Effector CD4-positive, alpha-beta T cell (primary cell): ENCODE measurements at places on chromosomes 2 and 18.

- no peak for DNase-seq
These were observed 163.8 kb downstream of the RBM43 start for GRCh38 chr2:151097895-151098294.

GRCh38 chr2:167345559-167345958, 457.3 kb downstream of the XIRP2 start:
- no peak for DNase-seq

DNA sequence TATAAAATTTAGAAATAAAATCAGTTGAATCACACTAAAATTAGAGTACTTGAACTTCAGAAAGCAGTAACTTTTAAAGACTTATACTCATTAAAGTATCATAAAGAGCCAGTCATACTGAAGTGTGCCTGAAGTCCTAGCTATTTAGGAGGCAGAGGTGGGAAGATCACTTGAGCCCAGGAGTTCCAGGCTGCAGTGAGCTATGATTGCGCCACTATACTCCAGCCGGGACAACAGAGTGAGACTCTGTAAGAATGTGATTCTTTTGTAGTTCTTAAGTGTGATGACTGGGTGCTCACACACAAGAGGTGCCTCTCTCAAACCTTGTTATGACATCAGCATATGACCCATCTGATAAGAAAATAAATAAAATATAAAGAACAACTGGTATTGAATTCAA, 14.6 kb downstream of the TLK1 start:
- no peak for DNase-seq

- no peak for DNase-seq
These were observed 158.6 kb downstream of the MYT1L start for GRCh38 chr2:2172516-2172915.

DNA sequence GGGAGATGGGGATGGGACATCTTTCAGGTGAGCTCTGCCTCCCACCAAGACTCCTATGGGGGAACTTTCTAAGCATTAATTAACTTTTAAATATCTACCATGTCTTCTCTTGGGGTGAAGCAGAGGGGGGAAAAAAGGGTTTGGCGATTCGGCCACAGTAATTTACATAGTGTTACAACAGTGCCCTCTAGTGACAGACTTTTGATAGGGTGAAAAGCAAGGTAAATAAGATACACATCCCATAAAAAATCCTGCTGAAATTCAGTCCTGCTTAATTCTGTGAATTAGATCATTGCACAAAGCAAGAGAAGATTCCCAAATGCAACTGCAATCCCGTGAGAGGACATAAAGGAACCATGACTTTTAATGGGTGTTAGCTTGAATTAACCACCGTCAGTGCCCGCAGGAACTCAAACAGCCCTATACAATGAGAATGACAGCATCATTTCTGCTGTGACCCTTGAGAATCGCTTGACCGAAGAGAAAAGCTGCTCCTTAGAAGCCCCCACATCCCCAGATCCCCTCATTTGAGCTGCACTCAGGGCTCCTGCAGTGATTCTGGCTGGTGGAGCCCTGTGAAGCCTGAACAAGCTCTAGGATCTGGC, 32.8 kb downstream of the FAM124B start:
- no peak for DNase-seq

DNA sequence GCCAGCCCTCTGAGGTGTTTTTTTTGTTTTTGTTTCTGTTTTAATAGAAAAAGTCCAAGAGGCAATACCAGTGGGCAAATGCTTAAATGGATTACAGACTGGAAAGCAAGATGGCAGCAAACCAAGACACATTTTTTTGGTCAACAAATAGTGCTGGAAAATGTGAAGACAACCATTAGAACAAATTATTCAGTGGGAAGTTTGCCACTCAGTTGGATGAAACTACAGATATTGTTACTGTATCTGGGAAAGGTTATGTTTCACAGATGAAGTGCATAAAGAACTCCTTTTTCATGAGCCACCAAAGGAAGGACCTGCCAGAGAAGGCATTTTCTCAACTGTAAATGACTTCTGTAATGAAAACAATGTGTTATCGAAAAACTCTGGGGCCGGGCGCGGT, 93.0 kb upstream of the ODC1 start:
- DNase-seq = no peak

DNA sequence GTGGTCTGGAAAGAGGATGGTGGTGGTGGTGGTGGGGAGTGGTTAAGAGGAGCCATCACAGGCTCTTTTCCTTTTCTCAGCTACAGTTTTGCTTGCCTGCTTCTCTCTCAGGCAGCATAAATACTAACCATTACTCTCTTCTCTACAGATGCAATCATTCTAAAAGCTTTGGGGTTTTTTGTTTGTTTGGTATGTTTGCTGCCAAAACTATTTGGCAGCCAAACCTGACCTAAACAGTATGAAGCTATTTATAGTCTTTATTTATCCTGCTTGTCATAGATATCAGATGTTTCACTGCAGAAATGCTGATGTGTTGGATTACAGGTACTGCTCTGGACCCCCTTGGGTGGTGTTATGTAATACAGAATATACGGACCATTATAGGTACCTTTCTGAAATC, 15.3 kb downstream of the SIX3 start:
- DNase-seq = no peak

- DNase-seq = no peak
These were observed 25.7 kb downstream of the TMEM177 start for GRCh38 chr2:119704670-119705120.

- no peak for DNase-seq
These were observed 820.4 kb downstream of the BCL11A start for GRCh38 chr2:59732871-59733566.

DNA sequence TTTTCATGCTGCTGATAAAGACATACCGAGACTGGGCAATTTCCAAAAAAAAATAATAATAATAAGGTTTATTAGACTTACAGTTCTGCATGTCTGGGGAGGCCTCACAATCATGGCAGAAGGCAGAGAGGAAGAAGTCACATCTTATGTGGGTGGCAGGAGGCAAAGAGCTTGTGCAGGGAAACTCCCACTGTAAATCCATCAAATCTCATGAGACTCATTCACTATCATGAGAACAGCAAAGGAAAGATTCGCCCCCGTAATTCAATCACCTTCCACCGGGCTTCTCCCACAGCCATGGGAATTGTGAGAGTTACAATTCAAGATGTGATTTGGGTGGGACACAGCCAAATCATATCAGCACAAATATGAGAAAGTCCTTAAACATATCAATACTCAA, 1314.8 kb downstream of the DPP10 start:
- DNase-seq = no peak

- no peak for DNase-seq
These were observed 74.2 kb downstream of the CDK15 start for GRCh38 chr2:201880579-201880978.

- DNase-seq = peak; percentile 11
These were observed 25.9 kb downstream of the CD8A start for GRCh38 chr2:86764661-86765309.

DNA sequence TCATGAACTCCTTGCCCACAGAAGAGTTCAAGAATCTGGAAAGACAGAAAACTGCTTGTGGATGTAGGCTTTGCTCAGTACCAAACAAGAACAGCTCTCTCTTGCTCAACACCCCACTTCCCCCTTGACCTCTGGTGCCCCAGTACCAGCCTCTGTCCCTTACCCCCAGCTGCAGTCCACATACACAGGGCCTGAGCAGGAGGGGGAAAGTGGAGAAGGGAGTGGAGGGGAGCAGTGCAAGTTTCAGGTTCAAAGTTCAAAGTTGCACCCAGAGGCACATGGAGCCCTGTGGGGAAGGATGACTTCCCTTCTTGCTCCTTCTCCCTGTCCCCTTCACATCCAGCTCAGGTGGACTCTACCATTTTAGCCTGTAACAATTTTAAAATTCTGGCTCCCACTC, 61.1 kb upstream of the LPIN2 start:
- DNase-seq = no peak

DNA sequence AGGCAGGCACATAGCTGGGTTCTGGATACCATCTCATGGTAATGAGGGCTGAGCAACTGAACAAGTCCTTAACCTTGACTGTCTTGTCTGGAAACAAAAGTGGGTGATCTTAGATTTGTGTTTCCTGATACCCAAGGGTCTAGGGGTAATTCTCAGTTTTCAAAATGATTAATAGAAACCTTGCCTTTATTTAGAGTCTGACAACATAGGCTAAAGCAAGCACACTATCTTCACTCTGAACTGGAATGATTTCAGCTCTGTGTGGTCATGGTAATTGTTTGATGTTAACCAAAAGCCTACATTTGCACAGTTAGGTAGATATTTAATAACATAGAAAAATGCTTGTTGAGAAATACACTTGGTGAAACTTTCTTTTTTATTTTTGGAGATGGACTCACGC, 6.8 kb upstream of the LAMA3 start:
- DNase-seq = no peak

GRCh38 chr18:30639361-30639760, 403.2 kb downstream of the DSC3 start:
- no peak for DNase-seq

DNA sequence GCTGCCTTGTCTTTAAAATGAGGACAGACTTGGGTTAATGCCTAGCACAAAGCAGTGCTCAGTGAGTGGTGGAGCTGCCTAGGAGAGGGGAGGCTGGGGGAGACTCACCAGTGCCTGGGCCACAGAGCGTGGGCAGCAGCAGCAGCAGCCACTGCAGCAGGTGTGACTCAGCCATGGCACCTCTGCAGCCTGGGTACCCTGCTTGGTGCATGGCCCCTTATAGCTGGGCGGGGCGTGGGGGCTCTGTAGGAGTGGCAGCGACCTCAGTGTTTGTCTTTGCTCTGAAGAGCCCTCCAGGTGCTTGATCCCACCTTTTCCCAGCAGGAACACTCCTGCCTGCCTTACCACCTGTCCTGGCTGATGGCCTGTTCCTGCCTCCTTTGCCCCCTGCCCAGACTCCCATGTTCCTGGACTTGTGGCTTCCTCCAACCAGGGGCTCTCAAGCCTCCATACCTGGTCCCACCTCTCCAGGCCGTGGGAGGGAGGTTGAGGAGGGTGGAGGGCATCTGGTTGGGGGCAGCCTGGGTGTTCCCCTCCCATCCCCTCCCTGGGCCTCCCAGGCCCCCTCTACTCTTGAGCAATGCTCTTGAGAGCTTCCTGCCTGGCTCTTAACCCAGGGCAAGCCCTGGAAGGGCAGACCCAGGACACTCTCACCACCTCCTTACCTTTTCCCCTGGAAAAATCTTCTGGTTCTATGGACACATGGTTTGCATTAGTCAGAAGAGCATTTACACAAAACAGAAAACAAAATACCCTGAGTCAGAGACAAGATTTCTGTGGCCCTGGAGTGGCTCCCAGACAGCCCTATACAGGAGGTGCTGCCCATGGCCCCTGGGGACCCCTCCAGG, at the start of gene SFTPB:
SFTPB (minus strand) TSS at position 191 of the 848 bp plus-strand sequence; CDS start at position 175, 16 bp downstream.
- DNase-seq = no peak

DNA sequence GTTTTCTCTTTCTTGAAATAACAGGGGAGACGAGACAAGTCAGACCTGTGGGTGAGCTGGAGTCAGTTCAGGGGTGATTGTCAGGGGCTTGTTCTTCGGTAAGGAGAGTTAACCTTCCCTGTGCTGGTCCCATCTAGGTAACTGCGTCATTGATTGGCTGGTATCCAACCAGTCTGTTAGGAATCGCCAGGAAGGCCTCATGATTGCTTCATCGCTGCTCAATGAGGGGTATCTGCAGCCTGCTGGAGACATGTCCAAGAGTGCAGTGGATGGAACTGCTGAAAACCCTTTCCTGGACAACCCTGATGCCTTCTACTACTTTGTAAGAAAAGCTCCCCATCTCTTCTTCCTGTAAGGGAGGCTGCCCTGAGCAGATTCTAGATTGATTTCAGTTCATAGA, 21.3 kb downstream of the PLEK start:
- no peak for DNase-seq

- no peak for DNase-seq
These were observed 26.1 kb upstream of the FN1 start for GRCh38 chr2:215461836-215462532.
